ENCODE measurements at places on chromosomes 6 and 20. TPM values are rescaled to one million over a fixed set of nuclear protein-coding genes. Genes with fewer than 3 reads are reported as not detected.
A peak's percentile ranks its signal among the peaks of the same experiment; 100 is the strongest.

Gene SENP6
- total RNA-seq: 63.1 TPM

DNA sequence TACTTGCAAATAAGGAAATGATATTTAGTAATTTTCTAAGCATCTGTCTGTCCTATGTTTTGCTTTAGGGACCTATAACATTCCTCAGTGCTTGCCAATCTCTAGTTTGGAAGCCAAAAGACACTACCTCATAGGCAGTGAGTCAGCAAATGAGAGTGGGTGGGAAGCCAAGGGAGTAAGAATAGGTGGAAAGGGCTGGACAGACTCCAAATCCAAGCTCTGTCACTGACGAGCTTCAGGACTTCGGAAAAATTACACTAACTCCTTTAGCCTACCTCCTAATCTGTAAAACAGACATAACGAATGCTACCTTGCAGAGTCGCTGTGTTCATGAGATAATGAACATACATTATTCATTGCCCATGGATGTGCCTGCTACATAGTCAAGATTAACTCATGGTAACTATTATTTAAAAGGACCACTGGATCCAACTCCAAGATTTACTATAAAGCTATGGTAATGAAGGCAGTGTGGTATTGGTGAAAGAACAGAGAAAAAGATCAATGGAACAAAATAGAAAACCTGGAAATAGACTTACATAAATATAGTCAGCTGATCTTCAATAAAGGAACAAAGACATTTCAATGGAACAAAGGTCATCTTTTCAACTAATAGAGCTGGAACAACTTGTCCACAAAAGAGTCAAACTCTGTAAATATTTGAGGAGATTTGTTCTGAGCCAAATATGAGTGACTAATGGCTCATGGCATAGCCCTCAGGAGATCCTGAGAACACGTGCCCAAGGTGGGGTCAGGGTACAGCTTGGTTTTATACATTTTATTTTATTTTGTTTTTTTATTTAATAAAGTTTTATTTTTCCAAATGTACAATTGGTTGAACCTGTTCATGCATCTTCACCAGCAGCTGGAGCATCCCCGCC lies 64.1 kb downstream of the FAM50B start:
- DNase-seq: peak; percentile 98

DNA sequence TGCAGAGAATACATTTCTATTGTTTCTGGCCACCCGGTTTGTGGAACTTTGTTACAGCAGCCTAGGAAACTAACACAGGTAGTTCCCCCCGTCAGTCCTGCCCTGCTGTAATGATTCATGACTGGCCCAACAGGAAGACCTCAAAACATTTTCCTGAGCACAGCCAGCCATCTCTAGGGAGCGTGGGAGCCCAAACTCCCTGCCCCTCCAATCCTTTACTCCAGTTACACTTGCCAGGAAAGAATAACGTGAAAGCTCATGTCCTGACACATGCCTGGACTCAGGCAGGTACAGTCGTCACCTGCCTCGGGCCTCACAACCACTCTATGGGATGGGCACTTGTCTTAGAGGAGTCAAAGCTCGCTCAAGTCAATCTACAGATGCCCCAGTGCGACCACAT lies 8.4 kb downstream of the TXNDC5 start:
- no peak for DNase-seq

- peak; percentile 63 for DNase-seq
Observed at GRCh38 chr6:53922539-53922981, 127.8 kb downstream of the LRRC1 start.

All from A172 (cell line).